Erythroblast (primary cell): ENCODE measurements at places on chromosomes 2 and 18.
A peak's percentile ranks its signal among the peaks of the same experiment; 100 is the strongest.

DNA sequence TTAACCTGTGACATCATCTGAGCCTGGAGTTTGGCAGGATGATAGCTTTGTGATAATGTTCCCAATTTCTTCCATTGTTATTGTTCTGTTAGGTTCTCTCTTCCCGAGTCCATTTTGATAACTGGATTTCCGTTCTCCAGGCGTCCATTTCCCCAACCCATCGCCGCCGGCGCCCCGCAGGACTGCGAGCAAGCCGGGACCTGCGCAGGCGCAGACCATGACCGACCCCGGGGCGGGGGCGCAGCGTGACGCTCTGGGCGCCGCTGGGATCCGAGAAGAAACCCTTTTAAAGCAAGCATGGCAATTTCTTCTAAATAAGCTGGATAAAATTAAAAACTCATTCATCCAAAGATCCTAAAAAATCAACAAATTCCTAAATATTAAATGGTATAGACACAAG lies at the start of gene SLC25A52:
Gene SLC25A52 (minus strand): TSS at position 186 of the 400 bp plus-strand sequence. CDS start 219 bp downstream, outside the sequence.
- no peak for DNase-seq

DNA sequence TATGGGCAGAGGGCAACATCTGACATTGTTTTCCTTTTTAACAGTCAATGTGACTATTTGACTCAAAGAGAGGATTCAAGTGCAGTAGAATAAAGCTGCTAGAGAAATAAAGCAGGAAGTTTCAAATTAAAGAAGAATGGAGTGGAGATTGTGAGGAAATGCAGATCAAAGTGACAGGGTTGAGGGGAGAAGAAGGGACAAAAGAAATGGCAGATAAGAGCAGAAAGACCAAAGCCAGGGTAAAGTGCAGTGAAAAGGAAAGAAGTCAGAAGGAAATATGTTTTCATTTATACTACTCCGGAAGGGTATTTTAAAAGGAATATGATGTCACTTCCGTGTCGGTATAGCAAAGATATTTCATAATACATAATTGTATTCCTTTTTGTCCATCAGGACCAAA lies 297.5 kb upstream of the CRIM1 start:
- DNase-seq = no peak

GRCh38 chr18:58668897-58669296 lies 2.4 kb upstream of the MALT1 start:
- DNase-seq = no peak

DNA sequence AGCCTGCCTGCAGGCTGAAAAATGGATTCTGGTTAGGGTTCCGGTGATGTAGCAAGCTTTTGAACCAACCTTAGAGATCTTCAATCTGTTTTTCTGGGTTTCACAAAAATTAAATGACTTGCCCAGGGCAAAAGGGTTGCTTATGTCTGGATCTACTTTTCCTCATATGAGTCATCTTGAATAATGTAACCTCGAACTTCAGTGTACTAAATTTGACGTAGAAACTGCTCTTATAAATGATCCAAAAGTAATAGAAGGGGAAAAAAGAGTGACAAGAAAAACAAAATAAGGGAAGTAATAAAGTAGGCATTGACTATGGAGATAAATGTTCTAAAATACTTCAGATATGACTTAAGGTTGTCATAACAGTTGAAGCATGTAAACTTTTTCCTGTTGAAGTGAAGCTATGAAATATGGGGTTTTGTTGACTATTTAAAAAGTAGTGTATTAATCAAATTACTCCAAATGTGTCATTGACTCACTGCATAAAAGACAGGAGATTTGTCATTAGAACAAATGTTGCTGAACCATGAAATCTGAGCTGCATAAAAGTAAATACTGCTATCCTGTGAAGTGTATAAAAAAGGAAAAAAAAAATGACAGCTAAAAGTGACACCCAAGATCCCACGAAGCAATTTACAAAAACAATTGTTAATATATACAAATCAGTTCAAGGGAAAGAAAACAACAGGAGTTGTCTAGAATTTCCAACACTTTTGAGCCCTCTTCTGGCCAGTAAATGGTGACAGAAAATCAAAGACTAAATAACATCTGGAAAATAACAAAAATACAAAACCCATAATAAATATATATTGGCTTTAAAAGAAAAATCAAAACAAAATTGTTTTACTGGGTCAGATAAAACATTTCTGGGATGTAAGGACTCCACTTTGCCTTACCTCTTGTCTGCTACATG lies 103.6 kb upstream of the SERPINE2 start:
- no peak for DNase-seq

- no peak for DNase-seq
Observed at GRCh38 chr2:234904785-234905184, 47.0 kb upstream of the SH3BP4 start.

DNA sequence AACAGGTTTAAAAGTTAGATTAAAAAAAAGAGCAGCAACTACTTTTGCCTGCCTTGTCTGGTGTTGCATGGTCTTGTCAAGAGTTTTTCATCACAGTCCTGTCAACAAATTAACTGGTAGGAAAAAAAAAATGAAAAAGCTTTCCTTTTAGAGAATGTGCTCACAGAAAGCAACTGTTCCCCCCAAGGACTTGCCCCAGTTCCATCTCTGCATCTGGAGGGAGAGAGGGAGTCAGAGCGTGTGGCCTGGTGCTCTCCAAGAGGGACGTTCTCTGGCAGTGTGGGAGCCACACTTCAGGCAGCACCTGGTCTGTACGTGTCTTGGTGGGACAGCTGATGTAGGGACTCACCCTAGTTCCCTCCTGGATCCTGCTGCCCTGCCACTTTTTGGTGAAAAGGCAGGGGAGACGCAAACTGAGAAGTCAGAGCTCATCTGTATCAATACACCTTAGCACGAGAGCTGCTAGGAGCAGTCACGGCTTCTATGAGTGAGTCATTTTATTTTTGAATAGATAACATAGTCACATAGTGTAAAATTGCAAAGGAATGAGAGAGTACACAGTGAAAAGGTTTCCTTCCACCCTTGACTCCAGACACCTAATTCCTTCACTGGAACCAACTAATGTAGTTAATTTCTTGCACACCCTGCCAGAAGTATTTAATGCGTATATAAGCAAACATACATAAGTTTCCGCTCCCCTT lies 172.5 kb upstream of the MGAT5 start:
- no peak for DNase-seq

- DNase-seq = no peak
Observed at GRCh38 chr2:22273853-22274252, 1111.1 kb upstream of the KLHL29 start.

DNA sequence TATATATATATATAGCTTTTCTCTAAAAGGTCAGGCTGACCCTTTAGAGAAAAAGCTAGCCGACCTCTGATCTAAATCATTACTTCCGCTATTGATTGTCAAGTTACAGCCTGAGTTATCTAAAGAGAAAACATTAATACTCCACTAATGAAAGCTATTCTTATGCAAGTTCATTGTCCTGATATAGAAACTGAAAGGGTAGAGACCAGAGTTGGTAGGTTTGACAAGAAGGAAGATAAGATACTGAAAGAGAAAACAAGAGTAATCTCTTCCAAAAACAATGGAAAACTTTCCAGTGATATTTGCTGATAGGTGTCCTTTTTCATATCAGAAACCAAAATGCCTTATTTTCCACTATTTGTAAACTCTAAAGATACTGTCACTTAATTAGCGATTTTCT lies 62.8 kb upstream of the SLC39A10 start:
- DNase-seq = peak; percentile 71

DNA sequence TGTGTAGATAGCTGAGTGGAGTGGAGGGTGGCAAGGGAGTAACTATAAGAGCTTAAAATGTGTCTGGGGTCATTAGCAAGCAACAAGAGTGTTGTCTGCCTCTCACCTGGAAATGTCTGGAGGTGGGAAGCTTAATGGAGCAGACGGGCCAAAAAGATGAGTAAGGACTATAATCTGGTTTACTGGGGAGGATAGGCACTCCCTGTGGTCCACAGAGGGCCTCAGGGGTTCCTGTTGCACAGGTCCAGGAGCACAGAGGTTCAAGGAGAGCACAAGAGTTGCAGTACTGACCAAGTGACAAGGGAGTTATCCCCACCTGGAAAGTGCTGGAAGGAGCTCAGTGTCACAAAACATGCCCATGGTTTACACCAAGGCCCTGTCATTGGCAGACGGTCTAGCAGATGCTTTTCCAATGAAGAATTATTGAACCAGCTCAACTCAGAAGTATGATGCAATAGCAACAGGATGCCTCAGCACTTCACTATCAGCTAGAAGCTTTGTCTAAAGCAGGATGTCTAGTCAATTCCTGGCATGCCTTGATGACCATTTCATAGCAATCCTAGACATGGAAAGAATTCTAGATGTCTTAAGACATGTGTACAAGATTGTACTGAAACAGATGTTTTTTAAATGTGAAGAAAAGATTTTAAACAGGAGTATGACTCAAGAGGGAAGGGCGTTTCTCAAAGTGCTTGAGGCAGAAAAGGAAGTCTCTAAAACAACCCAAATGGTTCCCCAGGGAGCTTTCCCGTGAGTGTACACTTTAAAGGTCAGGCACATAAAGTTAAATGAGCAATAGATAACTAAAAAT lies 62.9 kb upstream of the SERPINE2 start:
- no peak for DNase-seq

DNA sequence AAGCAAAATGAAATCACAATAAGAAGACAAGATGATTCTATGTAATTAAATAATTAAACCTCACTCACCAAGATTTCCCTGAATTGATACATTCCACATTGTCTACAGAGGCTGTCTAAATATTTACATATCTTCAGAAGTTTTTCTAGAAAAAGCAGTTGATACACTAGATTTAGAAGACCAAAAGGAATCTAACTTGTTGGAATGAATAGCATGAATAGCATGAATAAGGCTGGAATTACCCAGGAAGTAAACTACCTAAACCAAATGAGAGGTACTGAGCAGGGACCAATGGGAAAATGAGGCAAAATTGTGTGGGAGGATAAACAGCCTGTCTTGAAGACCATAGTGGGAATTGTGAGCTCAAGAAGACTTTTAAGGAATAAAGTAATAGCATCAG lies 479.7 kb downstream of the TXNL1 start:
- DNase-seq = no peak

DNA sequence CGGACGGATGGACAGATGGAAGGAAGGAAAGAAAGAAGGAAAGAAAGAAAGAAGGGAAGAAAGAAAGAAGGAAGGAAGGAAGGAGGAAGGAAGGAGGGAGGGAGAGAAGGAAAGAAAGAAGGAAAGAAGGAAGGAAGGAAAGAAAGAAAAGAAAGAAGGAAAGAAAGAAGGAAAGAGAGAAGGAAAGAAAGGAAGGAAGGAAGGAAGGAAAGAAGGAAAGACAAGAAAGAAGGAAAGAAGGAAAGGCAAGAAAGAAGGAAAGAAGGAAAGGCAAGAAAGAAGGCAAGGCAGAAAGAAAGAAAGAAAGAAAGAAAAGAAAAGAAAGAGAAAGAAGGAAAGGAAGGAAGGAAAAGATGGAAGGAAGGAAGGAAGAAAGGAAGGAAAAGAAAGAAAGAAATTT lies 162.5 kb upstream of the DNMT3A start:
- DNase-seq = no peak
